ENCODE measurements at places on chromosomes 1 and 21.
A peak's percentile ranks its signal among the peaks of the same experiment; 100 is the strongest.

- peak; percentile 64 for DNase-seq
Observed at GRCh38 chr21:39518055-39518846, 66.5 kb downstream of the SH3BGR start.

- DNase-seq, result no peak
Observed at GRCh38 chr1:234912548-234913277, 215.9 kb downstream of the TOMM20 start.

- DNase-seq, result no peak
Observed at GRCh38 chr1:10682108-10682445, 114.4 kb downstream of the CASZ1 start.

DNA sequence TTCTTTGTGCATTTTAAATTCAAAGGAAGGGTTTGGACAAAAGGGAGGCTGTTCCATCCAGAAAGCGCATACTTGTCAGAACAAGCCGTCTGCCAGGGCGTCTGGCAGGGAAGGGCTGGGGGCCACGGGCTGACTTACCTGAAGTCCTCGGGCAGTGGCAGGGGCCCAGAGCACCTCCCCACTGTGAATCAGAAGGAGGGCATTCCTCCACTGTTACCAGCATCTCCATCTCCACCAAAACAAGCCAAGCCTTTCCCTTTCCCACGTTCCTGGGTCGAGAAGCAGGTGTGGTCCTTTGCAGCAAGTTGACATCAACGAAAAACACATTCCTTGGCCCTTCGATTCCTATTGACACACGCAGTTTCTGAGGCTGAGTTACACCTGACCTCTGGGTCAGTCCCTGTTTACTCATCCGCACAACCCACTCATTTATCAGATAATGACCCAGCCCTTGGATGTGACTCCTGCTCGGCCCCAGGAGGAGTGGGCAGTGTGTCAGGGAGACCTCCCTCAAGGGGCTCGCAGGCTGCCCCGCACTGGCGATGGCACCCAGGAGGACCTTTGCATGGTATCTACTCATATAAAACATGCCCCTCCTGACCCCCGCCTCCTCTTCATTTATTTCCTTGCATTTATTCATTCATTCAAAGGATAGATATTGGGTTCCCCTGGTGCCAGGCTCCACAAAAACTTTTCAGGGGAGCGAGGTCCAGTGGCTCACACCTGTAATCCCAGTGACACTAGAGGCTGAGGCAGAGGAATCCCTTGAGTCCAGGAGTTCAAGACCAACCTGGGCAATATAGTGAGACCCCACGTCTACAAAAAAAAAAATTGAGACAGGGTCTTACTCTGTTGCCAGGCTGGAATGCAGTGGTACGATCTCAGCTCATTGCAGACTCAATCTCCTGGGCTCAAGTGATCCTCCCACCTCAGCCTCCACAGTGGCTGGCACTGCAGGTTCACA is 60.2 kb downstream of the TOMM20 start:
- DNase-seq, result no peak

GRCh38 chr1:156618853-156619581 is at the start of gene HAPLN2:
HAPLN2 (plus strand) TSS chr1:156619415; CDS start chr1:156623491, 4,076 bp downstream.
- no peak for DNase-seq

DNA sequence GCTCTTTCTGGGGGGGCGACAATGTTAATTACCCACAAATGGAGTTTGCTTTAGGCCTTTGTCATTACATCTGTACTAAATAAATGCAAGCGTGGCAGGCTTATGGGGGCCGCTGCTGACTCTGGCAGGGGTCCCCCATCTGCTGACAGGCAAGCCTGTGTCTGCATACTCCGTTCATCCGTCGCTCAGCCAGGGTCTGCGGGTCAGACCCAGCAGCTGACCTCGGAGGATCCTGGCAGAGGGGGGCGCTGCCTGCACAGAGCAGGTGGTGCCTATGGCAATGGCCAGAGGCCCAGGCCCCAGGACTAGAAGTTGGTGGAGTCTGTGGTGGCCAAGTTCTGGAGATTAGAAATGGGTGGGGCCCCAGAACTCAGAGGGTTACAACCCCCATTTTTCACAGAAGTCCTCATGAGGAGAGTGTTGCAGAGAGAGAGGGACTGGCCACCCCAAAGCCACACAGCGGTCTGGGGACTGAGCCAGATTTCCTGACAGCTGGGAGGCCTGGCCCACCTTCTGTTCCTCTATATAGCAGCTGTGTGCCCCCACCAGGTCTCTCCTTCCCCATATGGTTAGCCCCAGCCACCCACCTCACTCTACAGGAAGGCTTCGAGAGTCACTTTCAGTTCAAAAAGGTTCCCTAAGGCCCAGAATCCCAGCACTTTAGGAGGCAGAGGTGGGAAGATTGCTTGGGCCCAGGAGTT is 31.0 kb downstream of the TTC39A start:
- DNase-seq, result no peak

GRCh38 chr1:112070677-112071076 is 81.2 kb upstream of the KCND3 start:
- DNase-seq, result no peak

GRCh38 chr1:77134359-77134758 is 84.9 kb downstream of the PIGK start:
- DNase-seq, result no peak

All from CD4-positive, alpha-beta T cell treated with Interleukin-4 for 4 hours (primary cell).